ENCODE measurements at places on chromosomes 5 and 9.

DNA sequence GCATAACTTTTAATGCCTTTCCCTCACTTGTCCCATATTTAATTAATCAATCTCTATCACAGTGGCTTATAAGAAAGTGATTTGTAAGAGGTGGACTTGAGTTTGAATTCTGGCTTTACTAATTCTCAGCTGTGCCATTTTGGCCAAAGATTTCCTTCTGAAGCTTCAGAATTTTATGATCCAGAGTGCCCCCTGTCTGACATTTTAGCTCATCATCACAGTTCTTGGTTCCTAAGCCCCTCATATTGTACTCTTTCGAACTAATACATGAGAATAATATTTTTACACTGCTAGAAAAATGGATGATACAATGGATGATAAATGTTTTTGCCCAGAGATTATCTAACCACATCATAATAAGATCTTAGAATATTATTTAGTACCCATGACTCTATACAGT lies 1014.1 kb downstream of the PTPRD start:
- DNase-seq = no peak

DNA sequence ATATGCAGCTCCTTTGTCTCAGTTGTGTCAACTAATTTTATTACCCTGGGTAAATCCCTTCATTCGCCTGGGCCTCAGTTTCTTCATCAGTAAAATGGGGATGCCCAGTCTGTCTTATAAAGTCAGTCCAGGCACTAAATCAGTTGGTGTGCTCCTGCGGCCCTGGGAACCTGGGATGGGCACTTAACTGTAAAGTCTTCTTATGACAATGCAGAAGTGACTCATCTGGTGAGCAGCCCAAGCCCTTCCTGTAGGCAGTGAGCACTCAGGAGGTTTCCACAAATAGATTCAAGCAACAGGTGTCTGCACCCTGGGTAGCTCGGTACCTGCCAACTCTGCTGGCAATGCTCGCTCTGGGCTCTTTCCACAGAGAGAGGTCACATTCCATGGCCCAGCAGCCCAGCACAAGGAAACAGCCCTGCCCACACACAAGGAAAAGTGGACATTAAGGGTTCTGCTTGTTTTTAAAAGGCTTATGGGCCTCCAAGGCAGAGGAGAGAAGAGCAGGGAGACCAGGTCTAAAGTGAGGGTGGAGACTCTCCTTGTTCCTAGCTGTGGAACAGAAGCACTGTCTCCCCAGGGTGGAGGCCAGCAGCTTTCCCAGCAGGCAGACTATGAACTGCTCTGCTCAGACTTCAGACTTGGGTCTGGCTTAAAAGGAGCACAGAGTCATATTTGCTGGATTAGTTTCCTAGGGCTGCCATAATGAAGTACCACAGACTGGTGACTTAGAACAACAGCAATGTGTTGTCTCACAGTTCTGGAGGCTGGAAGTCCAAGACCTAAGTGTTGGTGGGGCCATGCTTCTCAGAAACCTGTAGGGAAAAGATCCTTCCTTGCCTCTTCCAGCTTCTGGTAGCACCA lies 89.7 kb upstream of the ADRA1B start:
- peak; percentile 16 for DNase-seq

DNA sequence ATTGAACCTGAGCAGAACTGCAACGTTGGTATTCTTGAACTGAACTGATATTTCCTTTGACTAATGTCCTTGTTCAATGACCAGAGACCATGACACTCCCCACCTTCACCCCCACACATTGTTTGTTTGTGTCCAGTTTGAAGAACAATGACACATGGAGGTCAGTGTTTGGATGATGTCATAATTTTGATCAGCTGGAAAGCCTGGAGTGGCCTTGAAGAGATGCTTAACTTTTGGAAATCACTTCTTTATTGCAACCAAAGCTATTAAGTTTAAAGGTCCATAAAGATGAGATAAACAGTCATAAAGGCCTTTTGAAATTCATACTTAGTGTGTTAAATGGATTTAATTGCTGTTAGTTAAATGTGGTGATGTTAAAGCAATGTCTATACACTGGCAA lies 92.7 kb downstream of the TMC1 start:
- no peak for DNase-seq

- DNase-seq = no peak
Measured at GRCh38 chr5:178348356-178349074, 115.9 kb upstream of the PHYKPL start.

DNA sequence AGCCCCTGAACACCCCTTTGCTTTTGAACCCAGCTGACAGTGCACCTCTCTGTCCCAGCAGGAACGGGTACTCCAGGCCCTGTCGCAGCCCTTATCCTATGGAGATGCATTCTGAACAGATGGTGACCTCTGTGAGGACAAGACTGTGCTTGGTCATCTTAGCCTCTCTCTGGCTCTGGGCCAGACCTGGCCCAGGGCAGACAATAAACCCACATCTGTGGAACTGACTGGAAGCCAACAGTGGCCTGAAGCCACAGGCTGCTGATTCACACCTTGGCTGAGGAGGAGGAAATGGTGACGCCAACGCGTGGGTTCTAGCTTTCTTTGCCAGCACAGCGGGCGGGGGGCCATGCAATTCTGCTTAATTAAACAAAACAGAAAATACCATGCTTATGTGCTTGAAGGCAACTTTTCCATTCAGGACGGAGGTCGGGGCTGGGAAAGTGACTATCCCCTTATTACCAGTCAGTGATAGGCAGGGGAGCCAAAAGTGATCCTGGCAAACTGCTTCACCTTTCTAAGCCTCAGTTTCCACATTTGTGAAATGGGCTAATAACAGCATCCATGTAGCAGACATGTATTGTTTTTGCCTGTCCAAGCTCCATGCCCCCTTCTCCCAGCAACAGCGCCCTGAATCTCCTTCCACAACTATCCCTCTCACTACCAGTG lies 10.8 kb downstream of the SH3PXD2B start:
- peak; percentile 38 for DNase-seq

DNA sequence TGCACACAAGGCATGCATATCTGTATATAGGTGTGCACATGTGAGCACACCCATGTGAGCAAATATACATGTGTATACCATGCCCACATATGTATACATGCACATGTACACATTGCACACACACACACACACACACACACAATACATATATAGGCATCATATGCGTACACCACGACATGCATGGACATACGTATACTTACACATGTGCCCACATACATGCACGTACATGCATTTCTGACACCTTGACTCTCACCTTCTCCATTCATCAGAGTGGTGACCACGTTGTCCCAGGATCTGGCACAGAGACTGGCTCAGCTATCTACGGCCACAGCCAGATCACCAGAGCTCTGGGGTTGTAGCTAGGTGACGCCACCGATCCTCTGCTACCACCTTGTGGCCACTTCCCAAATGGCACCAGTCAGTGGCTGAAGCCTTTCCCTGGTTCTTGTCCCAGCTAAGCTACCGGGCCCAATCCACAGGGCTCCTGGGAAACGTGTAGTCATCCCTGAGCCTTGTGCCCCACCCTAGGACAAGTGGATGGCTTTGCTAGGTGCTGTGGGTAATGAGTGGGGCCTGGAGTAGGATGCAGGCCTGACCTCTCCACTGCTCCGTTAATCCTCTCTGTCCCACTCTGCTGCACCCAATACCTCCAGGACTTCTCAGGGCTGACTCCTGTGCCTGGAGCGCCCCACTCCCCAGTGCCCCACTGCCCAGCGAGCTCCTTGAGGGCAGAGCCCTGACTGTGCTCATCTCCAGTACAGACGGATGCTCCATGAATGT lies 194.4 kb downstream of the RGS3 start:
- DNase-seq = peak; percentile 80

- no peak for DNase-seq
Measured at GRCh38 chr9:113345671-113346070, 3.7 kb upstream of the BSPRY start.
